ENCODE measurements at places on chromosomes 1 and 21.

- DNase-seq: no peak
These were observed 4.1 kb downstream of the CGN start for GRCh38 chr1:151515265-151515664.

GRCh38 chr1:63592536-63593302 is 492 bp upstream of the PGM1 start:
- DNase-seq: no peak

GRCh38 chr1:195981448-195982139 is 626.6 kb downstream of the KCNT2 start:
- DNase-seq: peak; percentile 30

DNA sequence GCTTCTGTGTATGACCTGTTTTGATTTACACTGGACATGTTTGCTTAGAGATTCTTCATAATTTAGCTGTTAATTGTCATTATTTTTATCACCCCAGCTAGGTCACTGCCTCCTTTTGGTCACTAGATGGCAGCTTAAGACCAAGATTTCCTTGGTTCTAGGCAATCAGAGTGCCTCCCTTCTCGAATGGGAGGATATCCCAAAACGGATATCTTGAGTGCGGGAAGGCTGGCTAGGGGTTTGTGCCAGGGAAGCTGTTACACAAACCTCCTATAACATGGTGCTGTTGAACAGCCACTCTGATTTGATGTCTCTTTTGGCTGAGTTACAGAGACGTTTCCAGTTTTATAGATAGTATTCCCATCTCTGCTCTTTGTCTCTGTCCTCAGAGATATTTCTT is 283.5 kb downstream of the S1PR1 start:
- peak; percentile 53 for DNase-seq

DNA sequence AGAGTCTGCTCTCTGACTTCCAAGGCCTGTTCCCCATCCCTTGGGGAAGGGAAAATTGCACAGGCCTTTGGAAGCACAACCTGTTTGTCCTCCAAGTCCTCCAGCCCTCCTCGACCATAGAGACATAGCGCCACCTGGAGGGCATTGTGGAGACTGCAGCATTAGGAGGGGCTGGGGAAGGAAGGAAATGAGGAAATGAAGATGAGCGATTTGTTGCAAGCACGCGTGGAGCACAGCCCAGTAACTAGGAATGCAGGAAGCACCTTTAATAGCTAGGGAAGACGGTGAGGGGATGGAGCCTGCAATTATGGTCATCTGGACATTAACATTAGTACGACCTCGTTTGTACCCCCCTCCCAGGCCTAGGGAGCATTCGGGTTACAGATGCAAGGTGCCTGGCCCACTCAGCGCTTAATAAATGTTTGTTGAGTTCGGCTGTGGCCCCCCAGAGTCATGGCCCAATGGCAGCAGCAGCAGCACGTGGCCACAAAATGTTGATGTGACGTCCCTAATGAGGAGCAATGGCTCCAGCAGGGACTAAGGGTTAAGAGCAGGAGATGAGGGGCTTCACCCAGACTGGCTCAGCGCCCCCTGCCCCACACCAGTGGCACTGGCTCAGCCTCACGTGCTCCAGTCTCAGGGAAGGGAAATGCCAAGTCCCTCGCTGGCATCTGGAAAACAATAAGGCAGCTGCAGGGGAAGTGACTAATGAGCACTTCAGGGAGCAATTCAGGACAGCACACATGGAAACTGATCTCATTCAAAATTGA is 8.0 kb upstream of the CAMK2N1 start:
- peak; percentile 81 for DNase-seq

- DNase-seq: peak; percentile 13
These were observed 322.4 kb downstream of the SETD4 start for GRCh38 chr21:35737899-35738346.

All from fibroblast of skin of back (primary cell).